ENCODE measurements at places on chromosomes 1 and 21.

DNA sequence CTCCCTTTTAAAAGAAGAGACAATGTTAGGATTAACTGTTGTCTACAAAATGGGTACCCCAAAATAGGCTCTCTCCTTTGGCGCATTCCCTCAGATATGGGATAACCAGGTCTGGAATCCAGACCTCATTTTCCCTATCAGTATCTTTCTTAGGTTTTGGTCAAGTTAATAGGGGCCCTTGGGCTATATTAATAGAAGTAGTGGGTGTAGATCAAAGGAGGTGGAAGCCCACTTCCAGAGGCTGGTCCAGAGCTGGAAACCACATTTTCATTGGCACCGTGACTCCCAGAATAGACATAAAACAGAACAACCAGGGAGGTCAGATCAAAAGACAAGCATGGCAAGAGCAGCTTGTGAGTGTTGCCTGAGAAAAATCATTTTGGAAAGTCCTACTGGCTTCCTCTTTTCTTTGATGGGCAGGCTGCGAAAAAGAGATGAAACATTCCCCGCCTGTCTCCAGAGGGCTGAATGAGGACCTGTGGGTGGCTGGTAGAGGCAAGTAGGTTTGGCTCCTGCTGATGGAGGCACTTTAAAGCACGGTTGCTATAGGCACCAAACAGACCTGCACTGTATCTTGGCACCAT is 25.8 kb upstream of the KIF21B start:
- no peak for DNase-seq

DNA sequence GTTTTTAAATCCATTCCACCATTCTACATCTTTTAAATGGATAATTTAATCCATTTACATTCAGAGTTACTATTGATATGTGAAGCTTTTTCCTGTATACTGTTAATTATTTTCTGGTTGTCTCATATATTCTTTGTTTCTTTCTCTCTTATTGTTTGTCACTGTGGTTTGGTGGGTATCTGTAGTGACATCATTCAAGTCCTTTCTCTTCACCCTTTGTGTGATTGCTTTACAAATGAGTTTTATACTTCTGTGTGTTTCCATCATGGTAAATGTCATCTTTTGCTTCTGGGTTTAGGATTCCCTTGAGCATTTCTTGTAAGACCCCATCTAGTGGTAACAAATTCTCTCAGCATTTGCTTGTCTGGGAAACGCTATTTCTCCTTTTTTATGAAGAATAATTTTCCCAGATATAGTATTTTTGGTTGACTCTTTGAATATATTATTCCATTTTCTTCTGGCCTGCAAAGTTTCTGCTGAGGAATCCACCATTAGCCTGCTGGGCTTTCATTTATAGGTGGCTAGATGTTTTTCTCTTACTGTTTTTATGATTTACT is 10.2 kb downstream of the LY9 start:
- DNase-seq, result no peak

- no peak for DNase-seq
Measured at GRCh38 chr1:4944072-4944471, 289.7 kb downstream of the AJAP1 start.

- DNase-seq, result no peak
Measured at GRCh38 chr1:17071794-17072193, 18.0 kb upstream of the SDHB start.

- no peak for DNase-seq
Measured at GRCh38 chr1:41160498-41161110, 81.5 kb downstream of the SCMH1 start.

DNA sequence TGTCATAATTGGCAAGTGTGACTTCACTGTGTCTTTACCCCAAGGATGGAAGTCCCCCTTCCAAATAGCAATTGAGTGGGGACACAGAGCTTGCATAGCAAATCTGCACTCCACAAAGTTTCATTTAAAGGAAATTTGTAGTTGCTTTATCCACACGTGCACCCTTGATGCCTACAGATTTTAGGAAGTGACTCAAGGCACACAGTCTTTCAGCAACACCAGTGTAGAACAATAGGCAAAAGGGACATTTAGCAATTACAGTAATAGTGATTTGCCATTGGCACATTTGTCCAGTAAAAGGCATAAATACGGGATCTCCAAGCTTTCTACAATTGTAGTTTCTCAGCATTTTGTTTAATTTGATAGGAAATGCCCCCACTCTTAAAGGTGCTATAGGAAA is 43.4 kb upstream of the KAZN start:
- DNase-seq, result no peak

- DNase-seq, result no peak
Measured at GRCh38 chr1:24384251-24385090, 29.1 kb downstream of the STPG1 start.

- DNase-seq, result no peak
Measured at GRCh38 chr21:46218906-46219590, 9.5 kb downstream of the LSS start.

- no peak for DNase-seq
Measured at GRCh38 chr1:201430776-201431175, 9.2 kb upstream of the TNNI1 start.

- DNase-seq, result no peak
Measured at GRCh38 chr1:71014178-71014579, 33.4 kb downstream of the PTGER3 start.

DNA sequence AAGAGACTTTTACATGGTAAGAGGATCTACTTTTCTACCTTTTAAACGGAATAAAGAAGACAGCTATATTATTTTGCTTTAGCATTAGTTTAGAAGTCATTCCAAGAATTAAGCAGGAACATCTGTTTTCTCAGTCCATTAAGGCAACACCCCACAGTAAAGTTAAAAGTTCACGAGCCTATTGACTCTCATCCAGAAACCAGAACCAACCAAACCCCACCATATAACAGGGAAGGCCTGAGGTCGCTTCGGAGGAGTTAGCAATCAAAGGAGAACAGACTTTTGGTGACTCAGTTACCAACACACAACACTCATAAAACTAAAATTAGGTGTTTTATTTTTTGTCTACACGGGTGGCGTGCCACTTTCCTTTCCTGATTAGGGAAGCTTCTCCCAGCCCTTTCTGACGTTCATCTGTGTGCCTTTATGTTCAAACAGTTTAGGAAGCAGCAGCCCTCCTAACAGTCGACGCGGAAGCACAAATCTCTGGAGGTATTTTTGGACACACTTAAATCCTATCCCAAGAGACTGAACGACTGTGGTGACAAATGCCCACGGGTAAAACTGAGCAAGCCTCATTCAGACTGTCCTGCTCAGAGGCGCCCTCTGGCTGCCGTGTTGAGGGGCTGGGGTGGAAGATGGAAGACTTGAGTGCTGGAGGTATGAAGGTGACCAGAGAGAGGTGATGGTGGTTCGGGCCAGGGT is 8.6 kb upstream of the PLA2G2C start:
- no peak for DNase-seq

- DNase-seq, result no peak
Measured at GRCh38 chr1:25944986-25945385, 38.8 kb upstream of the STMN1 start.

DNA sequence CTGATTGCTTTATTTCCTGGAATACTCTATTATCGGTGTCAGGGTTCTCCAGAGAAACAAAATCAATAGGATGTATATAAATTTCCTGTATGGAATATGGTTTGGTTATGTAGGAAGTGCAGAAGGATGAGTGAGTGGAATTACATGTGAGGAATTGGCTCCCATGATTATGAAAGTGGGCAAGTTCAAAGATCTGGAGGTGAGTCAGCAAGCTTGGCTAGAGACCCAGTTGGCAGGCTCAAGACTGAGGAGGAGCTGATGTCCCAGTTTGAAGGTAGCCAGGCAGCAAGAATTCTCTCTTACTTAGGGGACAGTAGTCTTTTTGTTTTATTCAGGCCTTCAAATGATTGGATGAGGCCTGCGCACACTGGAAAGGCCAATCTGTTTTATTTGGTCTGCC is 57.5 kb downstream of the MAP3K7CL start:
- DNase-seq, result no peak

GRCh38 chr1:55311057-55311641 is 96.0 kb upstream of the USP24 start:
- DNase-seq, result no peak
